ENCODE measurements at places on chromosomes 5 and 9.

GRCh38 chr5:42944989-42945388 is 95.1 kb downstream of the ANXA2R start:
- peak; percentile 93 for DNase-seq

GRCh38 chr5:150101023-150101422 is 14.7 kb upstream of the CSF1R start:
- no peak for DNase-seq

GRCh38 chr9:87606841-87607521 is 109.3 kb downstream of the DAPK1 start:
- DNase-seq, result peak; percentile 79

- DNase-seq, result peak; percentile 79
These were observed 94.2 kb upstream of the MTAP start for GRCh38 chr9:21708260-21708711.

- peak; percentile 48 for DNase-seq
These were observed 20.2 kb upstream of the SPDL1 start for GRCh38 chr5:169563369-169563768.

- DNase-seq, result no peak
These were observed 45.1 kb upstream of the HAND1 start for GRCh38 chr5:154523104-154523503.

- DNase-seq, result no peak
These were observed 31.4 kb downstream of the KCTD16 start for GRCh38 chr5:144202072-144202471.

DNA sequence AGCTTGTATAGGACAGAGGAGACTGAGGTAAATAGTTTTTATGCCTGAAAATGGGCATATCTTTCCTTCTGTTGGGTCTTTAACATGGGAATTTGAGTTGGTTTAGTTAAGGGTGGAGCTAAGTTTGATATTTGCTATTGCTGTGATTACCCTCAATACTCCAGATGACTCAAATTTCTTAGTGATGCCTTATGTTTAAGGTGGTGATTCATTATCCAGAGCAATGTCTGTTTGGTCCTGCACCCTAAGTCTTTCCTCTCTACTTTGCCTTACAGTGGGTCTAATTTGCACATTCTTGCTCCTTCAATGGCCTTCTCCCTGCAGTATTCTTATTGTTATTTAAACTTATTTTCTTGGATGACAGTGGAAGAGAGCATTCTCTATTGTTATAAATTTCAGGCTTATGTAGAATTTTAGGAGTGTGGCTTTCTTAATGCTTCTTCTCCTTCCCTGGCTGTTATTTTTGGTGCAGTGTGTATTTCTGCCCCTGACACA is 312.9 kb upstream of the RPS23 start:
- DNase-seq, result peak; percentile 3
